ENCODE measurements at places on chromosomes 6 and 20.

DNA sequence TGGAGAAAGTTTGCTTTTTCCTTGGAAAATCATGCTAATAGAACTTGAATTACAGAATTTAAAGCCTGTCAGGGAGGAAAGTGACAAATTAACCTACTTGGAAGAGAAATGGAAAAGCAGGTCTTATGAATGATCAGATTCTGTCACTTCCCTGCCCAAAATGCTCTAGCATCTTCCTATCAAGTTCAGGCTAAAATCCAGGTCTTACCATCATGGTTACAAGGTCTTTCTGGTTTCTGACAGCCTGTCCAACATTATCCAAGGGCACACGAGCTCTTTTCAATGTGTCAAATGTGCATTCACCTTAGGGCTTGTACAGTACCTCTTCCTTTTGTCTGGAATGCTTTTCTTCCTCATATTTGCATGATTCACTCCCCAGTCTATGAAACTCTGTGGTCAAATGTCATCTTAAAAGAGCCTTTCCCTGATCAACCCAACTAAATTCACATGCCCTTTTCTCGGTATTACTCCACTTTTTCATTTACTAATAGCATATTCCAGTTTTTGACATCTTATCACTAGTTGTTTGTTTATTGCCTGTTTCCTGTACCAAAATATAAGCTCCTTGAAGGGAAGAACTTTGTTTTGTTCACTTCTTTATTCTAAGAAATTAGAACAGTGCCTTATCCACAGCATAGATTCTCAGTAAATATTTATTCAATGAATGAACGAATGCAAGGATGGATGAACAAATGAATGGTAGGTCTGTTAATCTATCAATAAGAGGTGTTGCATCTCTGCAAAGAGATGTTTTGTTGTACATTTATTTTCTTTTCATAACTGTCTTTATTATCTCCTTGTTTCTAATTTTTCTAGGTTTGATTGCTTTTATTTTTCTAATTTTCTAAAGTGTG, 139.5 kb downstream of the BCAS1 start:
- no peak for DNase-seq

DNA sequence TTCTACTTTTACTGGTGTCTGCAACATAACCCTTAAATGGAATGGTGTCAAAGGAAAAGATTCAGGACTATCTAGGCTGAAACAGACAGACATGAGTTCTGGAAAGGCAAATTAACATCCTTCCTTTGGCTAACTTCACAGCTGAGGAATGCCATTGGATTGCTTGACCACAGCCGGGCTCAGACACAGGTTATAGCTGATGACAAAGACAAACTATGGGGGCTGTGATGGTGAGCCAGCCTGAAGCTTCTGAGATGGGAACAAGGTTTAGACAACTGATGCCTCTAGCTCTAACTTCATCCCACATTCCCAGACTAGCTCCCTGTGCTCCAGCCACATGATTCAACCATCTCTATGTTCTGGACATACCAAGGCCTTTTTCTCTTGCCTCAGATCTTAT, 15.3 kb downstream of the POLR1C start:
- DNase-seq, result no peak

- DNase-seq, result no peak
Observed at GRCh38 chr6:27263886-27264285, 16.4 kb downstream of the PRSS16 start.

GRCh38 chr6:136921936-136922684, at the start of gene SLC35D3:
Gene SLC35D3 (plus strand): TSS chr6:136922301. CDS start chr6:136922429, 128 bp downstream.
- no peak for DNase-seq

DNA sequence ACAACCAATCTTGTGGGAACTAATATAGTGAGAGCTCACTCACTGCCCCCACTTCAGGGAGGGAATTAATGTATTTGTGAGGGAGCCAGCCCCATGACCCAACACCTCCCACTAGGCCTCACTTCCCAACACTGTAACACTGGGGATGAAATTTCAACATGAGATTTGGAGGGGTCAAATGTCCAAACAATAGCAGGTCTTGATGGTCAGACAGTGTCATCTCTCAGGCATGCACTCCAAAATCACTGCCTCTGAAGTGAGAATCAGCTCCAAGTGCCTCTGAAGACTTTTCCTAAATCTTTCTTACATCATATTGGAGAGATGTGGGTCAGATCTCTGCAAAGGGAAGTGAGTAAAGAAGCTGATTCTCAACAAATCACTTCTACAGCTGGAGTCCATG, 13.8 kb upstream of the SAYSD1 start:
- DNase-seq, result no peak

- no peak for DNase-seq
Observed at GRCh38 chr6:35043381-35044130, 97.6 kb downstream of the TCP11 start.

DNA sequence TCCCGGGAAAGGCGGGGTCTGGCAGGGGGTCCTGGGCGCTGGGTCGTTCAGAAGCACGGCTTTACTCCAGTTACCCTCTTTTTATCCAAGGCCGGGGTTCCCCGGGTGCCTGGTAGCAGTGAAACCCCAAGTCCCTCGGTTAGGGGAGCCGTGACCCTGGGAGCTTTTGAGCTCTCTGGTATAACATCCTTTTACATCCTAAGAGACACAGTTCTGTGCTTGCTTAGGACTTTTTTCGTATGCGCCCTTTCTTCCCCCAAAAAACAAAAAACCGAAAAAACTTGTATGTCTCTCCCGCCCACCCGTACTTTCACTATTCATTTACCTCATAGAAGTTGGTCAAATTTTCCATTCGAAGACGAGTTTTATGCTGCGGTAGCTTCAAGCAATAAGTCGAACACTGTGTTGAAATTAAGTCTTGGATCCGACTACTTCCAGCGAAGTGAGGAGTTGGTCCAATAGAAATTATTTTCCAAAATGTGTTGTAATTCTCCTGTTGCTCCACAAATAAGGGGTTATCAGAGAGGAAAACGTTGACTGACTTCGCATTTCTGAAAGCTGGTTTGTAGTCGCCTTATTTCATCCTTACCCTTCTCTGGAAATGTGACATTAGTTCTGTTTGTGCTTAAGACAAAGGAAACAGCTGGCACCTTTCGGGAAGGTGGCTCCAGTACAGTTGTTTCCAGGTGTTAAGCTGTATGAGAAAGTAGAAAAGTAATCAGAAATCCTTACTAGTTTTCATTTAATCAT, 816 bp upstream of the MAN1A1 start:
- peak; percentile 88 for DNase-seq

- peak; percentile 26 for DNase-seq
Observed at GRCh38 chr6:68638230-68638900, 3.3 kb downstream of the ADGRB3 start.

- DNase-seq, result no peak
Observed at GRCh38 chr6:13831615-13832014, 17.3 kb upstream of the MCUR1 start.

DNA sequence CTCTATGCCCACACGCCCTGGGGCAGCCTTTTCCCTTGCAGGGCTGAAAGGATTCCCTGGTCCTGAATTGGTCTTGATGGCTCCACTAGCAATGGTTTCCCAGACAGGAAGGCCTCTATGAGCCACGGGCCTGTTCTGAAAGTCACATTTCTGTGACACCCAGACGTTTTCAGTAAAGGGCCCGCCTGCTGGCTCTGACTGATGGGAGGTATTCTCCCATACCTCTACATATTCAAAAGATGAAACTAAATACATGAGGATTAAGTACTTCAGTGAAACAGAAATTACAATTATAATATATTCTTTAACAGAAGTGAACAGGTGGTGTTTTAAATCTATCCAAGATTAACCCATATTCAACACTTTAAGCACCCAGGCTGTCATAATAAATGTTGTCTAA, 629.8 kb downstream of the CDH26 start:
- DNase-seq, result no peak

DNA sequence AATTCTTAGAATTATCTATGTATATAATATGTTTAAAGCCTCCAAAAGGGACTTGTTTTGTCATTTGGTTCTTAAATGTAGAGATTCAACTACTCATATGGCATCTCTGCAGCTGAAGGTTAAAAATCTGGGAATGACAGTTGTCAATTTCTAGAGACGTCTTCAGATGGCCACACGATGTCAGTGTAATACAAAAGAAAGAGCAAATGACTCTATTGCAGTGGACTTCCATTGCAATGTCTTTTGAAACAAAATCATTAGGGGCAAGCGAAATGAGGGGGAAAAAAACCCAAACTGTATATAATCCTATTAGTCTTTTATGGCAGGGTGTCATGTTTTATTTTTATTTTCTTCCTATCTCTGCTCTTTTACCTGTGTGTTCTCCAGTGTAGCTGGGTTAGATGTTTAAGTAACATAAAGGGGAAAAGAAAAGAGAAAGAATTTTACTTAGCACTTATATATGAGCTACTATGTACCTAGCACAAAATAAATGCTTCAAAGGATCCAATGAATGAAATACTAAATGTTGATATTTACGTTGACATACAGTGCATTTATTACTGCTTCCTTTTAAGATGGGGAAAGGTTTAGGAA, 26.2 kb downstream of the CCN2 start:
- peak; percentile 42 for DNase-seq

GRCh38 chr20:1368448-1369199, 24.2 kb downstream of the FKBP1A start:
- peak; percentile 62 for DNase-seq

DNA sequence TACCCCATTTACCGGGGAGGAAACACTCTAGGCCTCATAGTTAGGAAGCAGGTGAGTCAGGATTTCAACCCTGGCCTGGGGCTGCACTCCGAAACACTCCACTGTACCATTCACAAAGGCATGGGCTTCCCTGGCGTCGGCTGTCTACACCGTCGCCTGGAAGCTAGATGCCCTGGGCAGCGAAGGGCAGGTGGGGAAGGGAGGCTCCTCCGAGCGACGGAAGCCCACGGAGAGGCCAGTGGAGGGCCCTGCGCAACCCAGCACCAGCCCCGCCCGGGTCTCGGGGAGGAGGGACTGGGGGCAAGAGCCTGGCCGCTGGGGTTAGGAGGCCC, 16.1 kb downstream of the SDCBP2 start:
- no peak for DNase-seq

GRCh38 chr6:47094241-47094925, 52.3 kb upstream of the ADGRF1 start:
- no peak for DNase-seq

DNA sequence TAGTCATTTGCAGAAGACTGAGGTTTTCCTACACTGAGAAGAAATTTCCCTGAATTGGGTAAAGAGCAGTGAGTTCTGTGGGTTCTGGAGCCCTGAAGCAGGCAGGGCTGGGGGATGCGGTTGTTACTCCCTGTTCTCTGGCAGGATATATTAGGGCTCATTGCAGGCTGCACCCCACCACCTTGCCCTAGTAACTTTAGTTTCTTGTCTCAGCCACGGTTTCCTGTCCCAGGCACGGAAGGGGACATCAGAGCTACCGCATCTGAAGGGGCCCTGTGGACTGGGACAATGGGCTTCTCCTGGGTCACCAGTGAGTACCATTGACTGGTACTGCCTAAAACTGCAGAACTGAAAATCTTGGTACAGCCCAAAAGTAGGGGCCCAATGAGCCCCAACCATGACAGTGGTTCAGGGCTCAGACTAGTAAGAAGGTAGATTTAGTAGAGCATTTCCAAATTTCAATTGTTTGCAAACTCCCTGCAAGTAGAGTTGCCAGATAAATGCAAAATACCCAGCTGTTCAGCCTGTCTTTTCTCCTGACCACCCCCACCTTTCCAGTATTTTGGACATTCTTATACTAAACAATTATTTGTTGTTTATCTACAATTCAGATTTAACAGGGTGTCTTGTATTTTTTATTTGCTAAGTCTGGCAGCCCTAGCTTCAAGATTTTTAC, 54.5 kb upstream of the EYA2 start:
- DNase-seq, result no peak

DNA sequence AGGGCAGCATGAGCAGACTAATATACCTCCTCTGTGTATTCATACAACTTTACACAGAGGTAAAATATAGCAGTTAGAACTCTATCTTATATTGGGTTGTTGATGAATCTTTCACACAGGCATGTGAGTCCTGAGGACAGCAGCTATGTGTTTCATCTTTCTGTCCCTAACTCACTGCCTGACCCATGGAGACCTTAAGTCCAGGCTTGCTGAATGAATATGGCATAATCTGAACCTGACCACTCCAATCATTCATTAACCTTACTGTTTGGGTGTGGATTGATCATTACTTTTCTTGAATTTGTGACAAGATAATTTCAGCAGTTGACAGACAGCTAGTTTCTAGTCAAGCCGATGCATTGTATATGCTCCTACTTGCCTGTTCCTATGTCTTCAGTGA, 27.3 kb upstream of the TSPYL1 start:
- DNase-seq, result no peak

- DNase-seq, result no peak
Observed at GRCh38 chr20:48211238-48211637, 426.0 kb upstream of the SULF2 start.

- no peak for DNase-seq
Observed at GRCh38 chr6:38498805-38499445, 140.8 kb downstream of the BTBD9 start.

DNA sequence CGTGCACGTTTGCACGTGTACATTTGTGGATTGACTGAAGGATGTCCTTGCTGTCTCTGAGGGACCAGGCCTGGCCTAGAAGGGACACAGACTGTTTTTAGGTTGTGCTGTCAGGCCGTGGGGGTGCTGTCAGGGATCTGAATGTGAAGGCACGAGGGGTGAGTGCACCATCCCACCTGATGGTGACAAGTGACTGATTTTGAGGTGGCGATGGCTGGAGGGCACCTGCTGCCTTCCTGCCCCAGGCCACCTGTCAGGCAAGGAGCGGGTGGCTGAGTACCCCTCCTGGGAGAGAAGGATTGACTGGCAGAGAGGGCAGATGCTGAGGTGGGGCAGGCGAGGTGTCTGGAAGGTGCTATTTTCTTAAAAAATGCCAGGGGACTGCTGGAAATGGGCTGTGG, 1.2 kb downstream of the RAB44 start:
- DNase-seq, result no peak

DNA sequence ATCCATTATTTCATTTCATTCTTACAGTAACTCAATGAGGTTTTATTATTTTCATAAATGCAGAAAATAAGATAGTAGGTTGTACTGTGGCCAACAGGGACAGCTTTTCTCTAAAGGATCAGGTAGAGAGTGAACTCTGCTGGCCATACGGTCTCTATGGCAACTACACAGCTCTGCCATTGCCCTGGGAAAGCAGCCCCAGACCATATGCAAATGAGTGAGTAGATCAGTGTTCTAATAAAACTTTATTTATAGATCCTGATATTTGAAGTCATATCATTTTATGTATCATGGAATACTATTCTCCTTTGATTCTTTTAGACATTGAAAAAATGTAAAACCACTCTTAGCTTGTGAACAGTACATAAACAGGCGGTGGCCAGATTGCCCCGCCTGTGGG, 192.5 kb upstream of the RREB1 start:
- DNase-seq, result no peak
